ENCODE measurements at places on chromosomes 6 and 20.

- DNase-seq: no peak
Observed at GRCh38 chr6:157682856-157683481, 140.1 kb upstream of the SNX9 start.

DNA sequence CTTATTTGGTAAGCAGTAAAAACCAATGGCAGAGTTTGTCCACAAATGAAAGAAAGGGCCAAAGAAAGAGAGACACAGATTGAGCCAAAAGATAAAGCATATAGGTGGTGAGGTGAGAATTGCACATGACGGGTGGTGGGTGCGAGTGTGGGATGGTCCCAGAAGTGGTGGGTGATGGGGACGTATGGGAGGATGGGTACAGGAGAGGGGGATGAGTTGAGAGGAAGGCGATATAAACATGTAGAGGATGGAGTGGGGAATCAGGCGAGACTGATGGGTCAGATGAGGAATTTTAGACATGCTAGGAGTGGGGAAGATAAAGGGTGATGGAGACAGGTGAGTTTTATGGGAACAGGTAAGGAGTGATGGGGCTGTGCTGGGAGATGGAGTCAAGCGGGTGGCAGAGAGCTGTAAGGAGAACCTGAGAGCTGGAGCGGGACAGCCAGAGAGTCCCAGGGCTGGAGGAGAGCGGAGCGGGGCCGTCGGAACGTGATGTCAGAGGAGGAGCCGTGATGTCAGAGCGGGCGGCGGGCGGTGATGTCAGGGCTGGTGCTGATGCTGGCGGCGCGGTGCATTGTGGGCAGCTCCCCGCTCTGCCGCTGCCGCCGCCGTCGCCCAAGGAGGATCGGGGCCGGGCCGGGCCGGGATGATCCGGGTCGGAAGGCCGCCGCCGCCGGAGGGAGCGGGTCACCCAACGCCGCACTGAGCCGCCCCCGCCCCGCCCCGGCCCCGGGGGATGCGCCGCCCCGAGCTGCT lies at the start of gene TTBK1:
Gene TTBK1, plus strand, starts transcription at position 574 of the 756 bp plus-strand sequence. CDS start 3,180 bp downstream, outside the sequence.
- DNase-seq: peak; percentile 19

- DNase-seq: no peak
Observed at GRCh38 chr6:109282756-109283155, 99.5 kb downstream of the CD164 start.

DNA sequence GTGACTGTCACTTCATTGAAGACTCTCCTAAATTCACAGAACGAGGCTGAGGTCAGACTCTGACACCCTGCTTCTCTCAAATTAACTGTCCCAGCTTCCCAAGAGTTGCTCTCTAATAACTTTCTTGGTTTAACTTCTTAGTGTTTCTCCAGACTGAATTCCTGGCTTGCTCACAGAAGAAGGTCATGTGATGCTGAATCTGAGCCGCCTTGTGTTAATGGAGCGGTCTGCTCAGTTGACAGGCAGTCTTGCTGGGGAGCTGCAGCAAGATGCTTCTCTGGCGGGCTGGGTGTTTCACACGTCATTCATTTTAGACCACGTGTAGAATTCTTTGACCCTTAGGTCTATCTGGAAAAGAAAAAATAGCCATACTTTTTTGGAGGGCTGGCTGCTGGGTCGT lies 107.3 kb downstream of the FOXO3 start:
- no peak for DNase-seq

- no peak for DNase-seq
Observed at GRCh38 chr6:70135219-70136160, 167.4 kb downstream of the COL9A1 start.

GRCh38 chr20:33673410-33674293 lies 576 bp downstream of the NECAB3 start:
- DNase-seq: no peak

DNA sequence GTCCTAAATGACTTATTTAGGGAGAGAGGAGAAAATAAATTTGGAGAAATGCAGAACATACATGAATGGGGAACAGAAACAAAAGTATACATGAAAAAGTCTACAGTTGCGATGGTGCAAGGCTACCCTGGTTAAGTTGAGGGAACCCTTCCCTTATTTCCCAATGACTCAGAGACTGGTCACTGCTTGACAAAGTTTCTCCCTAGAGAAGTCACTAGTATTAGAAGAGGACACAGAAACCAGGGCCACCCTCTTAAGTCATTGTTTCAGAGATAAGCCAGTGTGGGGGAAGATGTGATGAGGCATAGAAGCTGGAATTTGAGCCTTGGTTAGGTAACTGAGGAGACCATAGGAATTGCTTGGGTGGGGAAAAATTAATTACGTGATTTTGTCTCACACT lies 24.4 kb upstream of the EDN1 start:
- no peak for DNase-seq

GRCh38 chr20:62832951-62833391 lies 16.1 kb downstream of the COL9A3 start:
- no peak for DNase-seq

- DNase-seq: no peak
Observed at GRCh38 chr6:69063401-69063800, 428.3 kb downstream of the ADGRB3 start.

- no peak for DNase-seq
Observed at GRCh38 chr6:160146454-160147145, 25.0 kb downstream of the SLC22A1 start.

- DNase-seq: no peak
Observed at GRCh38 chr6:87583822-87584221, 6.0 kb downstream of the RARS2 start.

DNA sequence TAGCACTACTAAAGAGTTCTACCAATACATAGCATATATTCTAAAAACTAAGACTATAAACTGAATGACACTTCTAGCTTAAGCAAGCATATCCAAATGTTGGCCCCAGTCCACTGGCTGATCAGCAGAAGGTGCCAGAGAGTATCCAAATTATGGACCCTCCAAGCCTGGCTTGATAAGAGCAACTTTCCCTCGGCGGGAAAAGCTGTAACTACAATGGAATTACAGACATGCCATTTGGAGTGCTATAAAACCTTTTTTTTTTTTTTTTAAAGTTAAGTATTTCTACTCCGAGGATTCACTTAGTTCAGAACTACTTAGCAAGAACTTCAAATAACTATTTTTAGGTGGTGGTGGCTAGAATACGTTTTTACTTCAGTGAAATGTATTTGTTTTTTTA lies 94.6 kb downstream of the EPB41L2 start:
- DNase-seq: no peak

GRCh38 chr6:37503309-37503965 lies 3.7 kb upstream of the CCDC167 start:
- no peak for DNase-seq

DNA sequence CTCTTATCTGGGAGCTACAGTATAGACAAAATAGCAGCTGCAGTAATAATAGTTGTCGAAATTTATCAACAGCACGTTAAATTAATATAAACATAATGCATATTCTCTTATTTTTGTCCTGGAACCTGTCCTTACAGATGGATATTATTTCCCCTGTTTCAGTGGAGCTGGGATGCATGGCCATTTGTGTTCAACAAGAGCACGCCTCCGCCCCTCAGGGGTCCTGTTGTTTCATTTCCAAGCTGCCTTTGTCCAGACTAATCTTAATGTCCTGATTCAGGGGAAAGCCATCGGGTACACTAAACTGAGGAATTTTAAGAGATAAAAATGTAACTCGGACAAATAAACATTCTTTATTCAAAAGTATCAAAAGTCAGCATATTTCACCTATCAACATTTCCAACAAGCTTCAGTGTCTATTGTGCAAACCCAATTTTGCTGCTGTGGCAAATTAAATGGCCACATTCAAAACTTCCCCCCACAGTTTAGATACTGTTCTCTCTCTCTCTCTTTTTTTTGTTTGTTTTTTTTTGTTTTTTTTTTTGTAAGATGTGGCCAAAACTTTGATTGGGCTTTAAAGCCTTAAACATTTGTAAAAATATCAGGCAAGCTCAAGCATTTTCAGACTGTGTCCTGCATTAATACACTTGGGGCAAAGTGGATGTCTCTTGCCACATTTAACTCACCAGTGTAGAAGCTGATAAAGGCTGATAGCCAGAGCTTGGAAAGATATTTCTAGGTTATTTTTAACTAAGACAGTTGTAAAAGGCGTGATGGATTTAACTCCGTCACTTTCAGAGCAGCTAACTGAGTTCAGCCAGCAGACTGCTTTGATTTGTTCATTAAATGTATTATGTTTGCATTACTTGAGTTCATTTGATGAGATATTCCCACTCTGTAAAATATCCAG lies 112.5 kb upstream of the QKI start:
- DNase-seq: no peak

DNA sequence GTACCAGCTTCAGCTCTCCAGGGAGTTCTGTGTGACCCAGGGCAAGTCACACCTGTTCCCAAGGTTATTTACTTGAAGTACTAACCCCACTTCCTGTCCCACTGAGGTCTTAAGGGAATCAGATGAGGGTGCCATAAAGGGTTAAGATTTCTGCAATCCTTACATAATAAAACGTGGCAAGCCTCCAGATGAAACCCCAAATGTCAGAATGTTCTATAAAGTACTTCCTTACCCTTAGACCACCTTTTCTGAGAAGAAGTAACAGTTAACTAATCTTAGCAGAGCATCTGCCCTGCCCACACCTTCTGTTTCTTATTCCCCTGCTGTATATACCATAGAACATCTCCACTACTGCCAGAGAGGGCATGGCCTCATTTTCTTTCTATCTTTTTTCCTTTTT lies 6.0 kb upstream of the AVP start:
- no peak for DNase-seq

GRCh38 chr6:170292111-170292406 lies 1.2 kb upstream of the DLL1 start:
- DNase-seq: no peak

DNA sequence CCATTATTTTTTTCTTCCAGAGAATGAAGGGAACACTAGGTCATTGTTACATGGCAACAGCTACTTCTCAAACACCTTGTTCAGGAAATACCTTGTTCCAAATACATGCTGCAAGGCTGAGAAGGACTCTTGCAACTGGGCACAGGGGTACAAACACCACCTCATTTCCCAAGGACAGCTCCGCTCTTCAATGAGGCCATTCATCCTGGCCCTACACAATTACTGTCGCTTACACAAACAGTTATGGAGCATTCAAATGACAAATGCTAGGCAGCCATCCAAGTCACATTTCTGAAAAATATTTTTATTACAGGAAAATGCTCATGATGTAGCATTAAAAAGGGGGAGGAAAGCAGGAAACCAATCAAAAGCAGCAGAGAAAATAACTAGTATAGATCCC lies 611.9 kb downstream of the DHX35 start:
- DNase-seq: no peak

GRCh38 chr6:87155842-87156815 lies 764 bp downstream of the ZNF292 start:
- peak; percentile 25 for DNase-seq

- DNase-seq: no peak
Observed at GRCh38 chr6:158244373-158244772, 67.9 kb upstream of the TULP4 start.

Measured in stimulated activated CD4-positive, alpha-beta T cell treated with anti-CD3 and anti-CD28 coated beads, Interleukin-15, amount 100 ng/mL, for 48 hours (primary cell).